Stimulated activated CD8-positive, alpha-beta memory T cell treated with anti-CD3 and anti-CD28 coated beads, Interleukin-4, amount 100 ng/mL, for 4 hours (primary cell): ENCODE measurements at places on chromosomes 16 and 17.

- DNase-seq = no peak
These were observed 19.8 kb upstream of the MAP3K14 start for GRCh38 chr17:45336390-45337182.

DNA sequence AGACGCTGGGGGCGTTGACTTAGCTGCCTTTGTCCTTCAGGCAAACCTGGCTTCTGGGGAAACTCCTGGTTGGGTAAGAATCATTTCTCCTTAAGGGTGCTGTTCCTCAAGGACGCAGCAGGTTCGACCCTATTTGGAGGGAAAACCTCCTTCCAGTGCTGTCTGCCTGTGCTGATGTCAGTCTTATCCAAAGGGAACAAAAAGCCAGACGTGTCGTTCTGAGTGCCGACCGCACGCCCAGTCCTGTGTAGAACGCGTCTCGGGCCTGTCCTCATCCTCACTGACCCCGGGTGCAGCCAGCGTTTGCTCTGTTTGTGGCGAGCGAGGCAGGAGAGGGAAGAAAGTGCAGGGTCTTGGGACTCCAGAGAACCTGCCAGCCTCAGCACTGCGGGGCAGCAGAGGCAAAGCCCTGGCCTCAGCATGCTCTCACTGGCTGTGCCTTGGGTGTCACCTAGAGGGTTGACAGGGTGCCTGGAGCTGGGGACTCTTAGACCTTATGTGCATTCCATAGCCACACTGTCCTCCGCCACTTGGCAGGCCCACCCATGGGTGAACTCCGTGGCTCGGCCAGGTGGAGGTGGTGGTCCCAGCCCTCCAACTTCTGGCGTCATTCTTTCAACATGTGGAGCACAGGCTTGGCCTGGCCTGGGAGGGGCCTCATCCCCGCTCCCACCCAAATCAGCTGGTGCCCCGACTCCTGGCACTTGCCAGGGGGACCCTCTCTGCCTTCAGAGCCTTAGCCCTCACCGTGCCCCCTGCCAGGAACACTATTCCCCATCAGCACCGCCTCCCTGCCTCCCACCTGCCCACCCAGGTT, 6.0 kb downstream of the SNN start:
- DNase-seq = no peak

DNA sequence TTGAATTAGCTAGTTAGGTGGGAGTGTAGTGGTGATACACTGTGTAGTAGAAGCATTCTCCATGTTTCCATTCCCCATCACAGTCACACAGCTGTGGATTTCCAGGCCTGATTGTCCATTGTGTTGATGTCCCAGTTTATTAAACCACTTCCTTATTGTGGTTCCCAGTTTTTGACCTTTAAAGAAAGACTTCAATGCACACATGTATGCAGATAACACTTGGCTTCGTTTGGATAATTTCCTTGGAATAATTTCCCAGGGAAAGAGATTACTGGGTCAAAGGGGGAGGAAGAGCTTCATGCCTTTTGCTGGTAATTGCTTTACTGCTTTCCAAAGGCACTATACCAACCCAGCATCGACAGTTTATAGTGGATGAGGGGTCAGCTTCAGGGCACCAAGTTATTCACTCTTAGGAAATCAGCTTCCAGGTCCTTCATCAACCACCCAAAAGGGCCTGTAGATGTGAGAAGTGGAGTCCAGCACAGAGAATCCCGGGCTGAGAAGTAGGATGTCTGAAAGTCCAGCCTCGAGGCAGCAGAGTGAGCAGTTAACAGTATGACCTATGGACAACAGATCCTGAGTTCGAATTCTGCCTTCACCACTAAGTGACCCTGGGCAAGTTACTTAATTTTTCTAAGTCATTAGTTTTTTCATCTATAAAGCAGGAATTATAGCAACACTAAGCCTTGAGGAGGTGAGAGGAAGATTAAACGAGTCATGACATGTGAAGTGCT, 31.3 kb upstream of the TNS4 start:
- no peak for DNase-seq

GRCh38 chr16:82753821-82754220, 127.1 kb downstream of the CDH13 start:
- no peak for DNase-seq

- no peak for DNase-seq
These were observed 14.3 kb upstream of the PRKAR1A start for GRCh38 chr17:68497885-68498319.

GRCh38 chr16:76696876-76697275, 419.7 kb downstream of the CNTNAP4 start:
- DNase-seq = no peak
